GM12865 (cell line): ENCODE measurements at places on chromosomes 1 and 21.

DNA sequence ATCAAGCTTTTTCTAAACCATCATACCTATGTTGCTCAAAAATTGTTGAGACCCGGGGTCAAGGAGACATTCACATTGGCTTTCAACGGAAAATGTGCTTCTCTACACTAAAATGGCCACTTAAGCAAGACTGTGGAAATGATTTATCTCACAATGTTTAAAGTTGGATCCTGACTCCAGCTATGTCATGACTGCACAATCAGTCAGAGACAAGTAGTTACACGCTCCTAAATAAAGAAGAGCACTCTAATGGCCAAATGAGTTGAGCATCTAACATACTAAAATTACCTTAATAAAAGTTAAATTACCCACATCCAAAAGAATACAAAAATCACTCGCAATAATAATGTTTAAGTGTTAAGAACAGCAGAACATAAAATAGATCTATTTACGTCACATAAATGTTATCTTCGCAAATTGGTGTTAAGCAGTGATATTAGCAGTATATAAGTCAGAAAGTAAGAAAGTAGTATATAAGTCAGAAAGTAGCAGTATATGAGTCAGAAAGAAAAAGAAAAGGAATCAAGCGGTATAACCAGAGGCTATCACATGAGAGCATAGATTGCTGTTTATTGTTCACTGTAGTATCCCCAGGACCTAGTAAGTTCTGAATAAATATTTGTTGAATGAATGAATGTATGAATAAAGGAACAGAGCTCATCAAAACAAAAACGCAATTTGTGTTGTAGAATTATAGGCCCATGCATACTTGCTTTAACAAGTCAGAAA is 28.4 kb downstream of the ZNF281 start:
- DNase-seq = no peak

DNA sequence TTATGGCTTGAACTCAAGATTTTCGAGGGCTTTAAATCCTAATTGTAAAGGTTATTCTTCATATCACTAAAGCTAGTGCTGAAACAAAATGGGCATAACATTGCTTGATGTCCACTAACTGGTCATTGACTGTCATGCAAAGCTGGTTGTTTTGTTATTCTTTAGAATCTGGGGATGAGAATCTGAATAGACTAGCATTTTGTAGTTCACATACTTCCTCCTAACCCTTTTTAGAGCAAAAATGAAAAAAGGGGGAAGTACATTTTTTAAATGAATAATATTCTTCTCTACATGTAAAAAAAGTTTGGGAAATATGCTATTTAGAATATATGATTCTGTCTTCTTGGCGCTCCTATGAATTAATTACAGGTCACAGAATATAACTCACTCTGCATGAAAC is 72.2 kb upstream of the HMCN1 start:
- DNase-seq = no peak

- no peak for DNase-seq
Measured at GRCh38 chr1:201890223-201890622, 1.5 kb downstream of the SHISA4 start.

DNA sequence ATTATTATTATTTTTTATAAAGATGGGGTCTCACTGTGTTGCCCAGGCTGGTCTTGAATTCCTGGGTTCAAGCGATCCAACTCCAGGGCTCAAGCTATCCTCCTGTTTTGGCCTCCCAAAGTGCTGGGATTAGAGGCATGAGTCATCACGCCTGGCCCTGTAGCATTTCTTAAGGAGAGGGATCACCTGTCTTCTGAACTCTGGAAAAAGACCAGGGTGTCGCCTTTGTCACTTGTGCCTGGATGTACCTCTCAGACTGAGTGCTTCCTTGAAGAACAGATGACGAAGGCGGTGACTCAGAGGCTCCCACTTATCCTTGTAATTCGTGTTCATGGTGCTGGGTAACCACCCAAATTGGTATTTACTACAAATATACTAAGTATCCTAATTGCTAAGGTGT is 2.4 kb upstream of the CGN start:
- no peak for DNase-seq

GRCh38 chr1:82441402-82441801 is 640.7 kb downstream of the ADGRL2 start:
- no peak for DNase-seq

- DNase-seq = no peak
Measured at GRCh38 chr1:78540048-78540447, 49.3 kb downstream of the PTGFR start.

- DNase-seq = peak; percentile 81
Measured at GRCh38 chr1:9593492-9594465, 5.1 kb downstream of the TMEM201 start.

DNA sequence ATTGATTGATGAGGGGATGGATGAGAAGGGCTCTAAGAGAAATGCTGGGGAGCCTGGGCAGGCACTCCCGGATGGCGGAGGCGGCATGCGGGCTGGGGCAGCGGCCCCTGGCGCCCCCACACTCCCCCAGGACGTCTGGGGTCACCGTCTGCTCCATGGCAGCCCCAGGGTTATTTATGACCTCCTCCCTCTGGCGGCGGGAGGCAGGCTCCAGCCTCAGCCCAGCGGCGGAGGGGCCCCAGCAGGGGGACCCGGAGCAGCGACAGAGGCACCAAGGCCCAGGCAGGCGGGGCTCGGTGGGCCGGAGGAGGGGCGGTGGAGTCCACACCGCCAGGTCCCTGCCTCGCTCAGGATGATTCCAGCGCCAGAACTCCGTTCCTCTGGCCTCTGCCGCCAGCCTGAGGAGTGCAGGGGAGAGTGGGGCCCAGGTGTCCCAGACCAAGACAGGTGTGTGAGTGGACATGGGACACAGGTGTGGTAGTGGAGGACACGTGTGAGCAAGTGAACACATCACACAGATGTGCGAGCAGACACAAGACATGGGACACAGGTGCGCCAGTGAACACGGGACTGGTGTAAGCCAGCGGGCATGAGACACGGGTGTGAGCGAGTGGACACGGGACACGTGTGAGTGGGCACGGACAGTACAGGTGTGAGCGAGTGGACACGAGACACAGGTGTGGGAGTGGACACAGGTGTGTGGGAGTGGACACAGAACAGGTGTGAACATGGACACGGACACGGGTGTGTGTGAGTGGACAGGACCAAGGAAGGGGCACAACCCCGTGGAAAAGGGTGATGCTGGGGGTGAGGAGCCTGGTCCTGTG is 2.5 kb upstream of the SAMD11 start:
- peak; percentile 33 for DNase-seq
